PC-3 (cell line): ENCODE measurements at places on chromosomes 12 and 14. TPM values are rescaled to one million over a fixed set of nuclear protein-coding genes. Genes with fewer than 3 reads are reported as not detected.

The KLHDC1 gene
- 0.07 and 0.58 TPM in 2 replicates for total RNA-seq

The EFS gene
- total RNA-seq = 0.23 and 0.36 TPM in 2 replicates

GRCh38 chr14:87878959-87879358 is 114.0 kb downstream of the GALC start:
- DNase-seq = no peak
- H3K4me1 ChIP-seq = no peaks in the 10 kb centered on the region
- no peak overlapping the region for H3K4me3 ChIP-seq
- no peaks in the 10 kb centered on the region for H3K27me3 ChIP-seq
- H3K36me3 ChIP-seq = no peaks in the 10 kb centered on the region
- no peak overlapping the region for H3K27ac ChIP-seq

DNA sequence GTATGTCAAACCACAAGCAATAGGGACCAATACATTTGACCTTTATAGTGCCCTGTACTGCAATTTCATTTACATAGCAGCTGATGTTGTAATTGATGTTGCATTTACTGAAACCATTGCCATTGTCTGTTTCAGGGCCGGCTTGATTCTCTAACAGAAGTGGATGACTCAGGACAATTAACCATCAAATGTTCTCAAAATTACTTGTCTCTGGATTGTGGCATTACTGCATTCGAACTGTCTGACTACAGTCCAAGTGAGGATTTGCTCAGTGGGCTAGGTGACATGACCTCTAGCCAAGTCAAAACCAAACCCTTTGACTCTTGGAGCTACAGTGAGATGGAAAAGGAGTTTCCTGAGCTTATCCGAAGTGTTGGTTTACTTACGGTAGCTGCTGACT is 216.0 kb downstream of the AKAP6 start:
- H3K27ac ChIP-seq = no peak overlapping the region
- no peaks in the 10 kb centered on the region; the same call in 1 of the 2 replicates for H3K4me1 ChIP-seq
- no peaks in the 10 kb centered on the region for H3K36me3 ChIP-seq
- no peaks in the 10 kb centered on the region for H3K27me3 ChIP-seq
